ENCODE measurements at places on chromosomes 7 and 10.
A peak's percentile ranks its signal among the peaks of the same experiment; 100 is the strongest.

- no peak for DNase-seq
Measured at GRCh38 chr7:114100810-114101209, 182.0 kb upstream of the PPP1R3A start.

DNA sequence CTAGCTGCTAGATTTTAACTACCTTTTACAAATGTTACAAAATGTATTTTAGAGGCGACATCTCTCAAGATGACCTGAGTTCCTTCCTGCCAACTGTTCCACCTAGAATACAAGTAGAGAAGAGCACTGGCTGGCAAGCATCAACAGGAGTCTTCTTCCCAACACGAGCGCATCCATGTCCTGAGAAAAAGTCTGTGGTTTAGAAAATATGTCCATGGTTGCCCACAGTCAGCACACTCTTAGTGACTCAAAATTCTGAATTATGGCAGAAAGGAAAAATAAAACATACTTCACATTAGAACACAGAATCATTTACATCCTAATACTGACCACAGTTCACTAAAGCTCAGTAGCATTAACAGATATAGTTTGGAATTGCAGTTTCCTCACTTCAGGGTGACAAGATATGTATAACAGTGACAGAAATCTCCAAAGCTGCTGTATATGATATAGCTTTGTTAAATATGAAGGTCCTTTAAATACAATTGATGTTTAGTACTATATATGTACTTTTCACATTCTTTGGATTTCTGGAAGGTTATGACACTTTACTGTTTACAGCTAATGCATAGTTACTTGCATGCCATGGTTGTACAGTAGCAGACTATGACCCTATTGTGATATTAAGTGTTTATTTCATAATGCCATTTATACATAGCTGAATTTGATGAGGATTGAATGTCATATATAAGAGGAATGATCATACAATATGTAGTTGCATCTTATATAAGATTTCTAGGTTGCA lies 327.1 kb downstream of the GFRA1 start:
- peak; percentile 82 for DNase-seq

- no peak for DNase-seq
Measured at GRCh38 chr7:106285855-106286492, 1.2 kb upstream of the NAMPT start.

DNA sequence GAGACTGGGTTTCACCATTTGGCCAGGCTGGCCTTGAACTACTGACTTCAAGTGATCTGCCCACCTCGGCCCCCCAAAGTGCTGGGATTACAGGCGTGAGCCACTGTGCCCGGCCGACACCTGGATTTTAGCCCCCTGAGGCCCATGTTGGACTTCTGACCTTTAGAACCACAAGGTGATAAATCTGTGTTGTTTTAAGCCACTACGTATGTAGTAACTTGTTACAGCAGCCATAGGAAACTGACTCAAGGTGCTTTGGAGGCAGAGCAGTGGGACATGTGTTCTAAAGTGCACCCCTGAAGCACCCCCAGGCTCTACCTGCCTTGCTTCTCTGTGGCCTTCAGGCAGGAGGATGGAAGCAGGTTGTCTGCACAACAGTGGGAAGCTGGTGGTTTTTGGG lies 128.4 kb downstream of the CDH23 start:
- DNase-seq = no peak

DNA sequence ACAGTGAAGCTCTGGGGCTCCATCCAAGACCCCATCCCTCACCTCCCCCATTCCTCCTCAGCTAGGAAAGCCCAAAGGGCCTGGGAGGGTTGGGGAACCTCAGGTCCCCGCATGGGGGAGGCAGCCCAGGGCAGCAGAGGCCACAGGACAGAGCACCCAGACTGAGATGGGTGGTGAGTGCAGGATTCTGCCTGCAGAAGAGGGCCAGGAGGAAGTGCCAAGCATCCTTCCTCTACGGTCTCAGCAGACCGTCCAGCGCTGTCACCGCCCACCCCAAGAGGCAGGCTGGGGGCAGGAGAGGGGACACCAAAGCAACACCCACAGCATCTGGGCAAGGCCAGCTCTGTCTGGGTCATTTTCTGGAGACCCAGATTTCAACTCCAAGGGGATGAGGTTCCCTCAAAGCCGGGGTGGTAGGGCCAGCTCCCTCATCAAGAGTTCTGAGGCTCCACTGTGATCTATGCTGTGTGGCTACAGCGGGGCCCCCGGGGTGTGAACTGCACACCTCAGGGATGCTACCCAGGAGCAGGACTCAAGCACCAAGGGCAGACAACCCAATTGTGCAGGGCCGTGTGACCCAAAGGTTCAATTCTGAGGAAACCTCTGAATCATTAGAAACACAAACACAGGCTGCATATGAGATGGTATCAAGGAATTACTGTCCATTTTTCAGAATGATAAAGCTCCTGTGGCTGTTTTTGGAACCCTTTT lies 46.8 kb downstream of the CAMK2B start:
- no peak for DNase-seq

DNA sequence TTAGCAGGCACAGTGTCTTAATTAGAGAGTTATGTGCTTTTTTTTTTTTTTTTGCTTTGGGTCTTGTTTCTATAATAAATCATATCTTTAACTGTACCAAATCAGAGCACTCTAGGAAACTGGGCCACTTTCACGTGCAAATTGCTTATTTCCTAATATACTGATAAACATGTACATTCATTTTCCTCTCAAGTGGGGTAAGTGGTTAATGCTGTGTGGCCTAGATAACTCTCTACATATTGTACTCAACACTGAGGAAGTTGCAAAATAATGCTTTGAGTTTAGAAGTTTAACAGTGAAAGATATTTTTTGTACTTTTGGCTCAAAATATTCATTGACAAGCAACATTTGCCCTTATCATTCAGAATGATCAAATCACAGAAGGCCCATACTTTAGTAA lies 115.9 kb upstream of the IFRD1 start:
- DNase-seq = no peak

GRCh38 chr7:22430457-22430856 lies 69.5 kb downstream of the STEAP1B start:
- DNase-seq = peak; percentile 41

DNA sequence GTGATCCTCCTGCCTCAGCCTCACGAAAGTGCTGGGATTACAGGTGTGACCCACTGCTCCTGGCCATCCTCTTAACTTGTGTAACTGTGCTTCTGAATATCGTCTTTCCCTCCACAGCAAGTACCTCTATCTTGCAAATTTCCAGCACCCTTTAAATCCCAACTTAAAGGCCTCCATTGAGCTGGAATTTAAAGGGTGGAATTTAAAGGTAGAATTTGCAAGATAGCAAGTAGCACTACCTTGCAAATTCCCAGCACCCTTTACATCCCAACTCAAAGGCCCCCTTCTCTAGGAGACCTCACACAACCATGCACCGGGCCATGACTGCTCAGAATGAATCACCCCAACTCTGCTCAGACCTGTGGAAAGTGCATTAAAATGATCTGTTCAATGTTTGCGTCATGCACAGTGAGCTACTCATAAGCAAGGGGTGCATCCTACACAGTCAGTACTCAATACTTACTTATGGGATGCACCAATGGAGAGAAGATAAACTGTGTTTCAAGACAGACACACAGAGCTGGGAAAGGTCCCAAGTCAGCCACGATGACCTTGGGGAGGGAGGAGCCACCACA lies 17.8 kb upstream of the SDK1 start:
- no peak for DNase-seq
